ENCODE measurements at places on chromosomes 4 and X. TPM values are rescaled to one million over a fixed set of nuclear protein-coding genes. Genes with fewer than 3 reads are reported as not detected.

NDNF gene
- 2.5 TPM for polyA plus RNA-seq

DNA sequence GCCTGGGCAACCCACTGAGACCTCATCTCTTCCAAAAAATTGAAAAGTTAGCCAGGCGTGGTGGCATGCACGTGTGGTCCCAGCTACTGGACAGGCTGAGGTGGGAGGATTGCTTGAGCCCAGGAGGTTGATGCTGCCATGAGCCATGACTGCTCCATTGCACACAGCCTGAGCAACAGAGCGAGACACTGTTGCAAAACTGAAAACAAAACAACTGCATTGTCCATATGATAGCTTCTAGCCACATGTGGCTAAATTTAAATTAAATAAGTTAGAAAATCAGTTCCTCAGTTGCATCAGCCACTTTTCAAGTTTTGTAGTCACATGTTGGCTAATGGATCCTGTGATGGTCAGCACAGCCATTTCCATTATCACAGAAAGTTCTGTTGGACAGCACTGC, 67.9 kb downstream of the GAB1 start:
- no peak for DNase-seq

TRAPPC11 gene
- polyA plus RNA-seq = 12.6 TPM

GRCh38 chr4:140790171-140790570, 34.0 kb upstream of the TBC1D9 start:
- DNase-seq = no peak

VCX gene
- polyA plus RNA-seq = not detected

CXCL6 gene
- 0.20 TPM for polyA plus RNA-seq

GRCh38 chr4:155690044-155690837, 23.6 kb downstream of the GUCY1A1 start:
- no peak for DNase-seq

DNA sequence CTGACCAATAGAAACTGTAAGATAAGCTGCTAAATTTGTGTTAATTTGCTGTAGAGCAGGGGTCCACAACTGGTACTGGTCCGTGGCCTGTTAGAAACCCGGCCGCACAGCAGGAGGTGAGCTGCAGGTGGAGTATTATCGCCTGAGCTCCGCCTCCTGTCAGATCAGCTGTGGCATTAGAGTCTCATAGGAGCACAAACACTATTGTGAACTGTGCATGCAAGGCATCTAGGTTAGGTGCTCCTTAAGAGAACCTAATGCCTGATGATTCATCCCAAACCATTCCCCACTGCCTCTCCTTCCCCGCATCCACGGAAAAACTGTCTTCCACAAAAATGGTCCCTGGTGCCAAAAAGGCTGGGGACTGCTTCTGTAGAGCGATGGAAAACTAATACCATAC, 19.7 kb downstream of the FBXW7 start:
- no peak for DNase-seq

DNA sequence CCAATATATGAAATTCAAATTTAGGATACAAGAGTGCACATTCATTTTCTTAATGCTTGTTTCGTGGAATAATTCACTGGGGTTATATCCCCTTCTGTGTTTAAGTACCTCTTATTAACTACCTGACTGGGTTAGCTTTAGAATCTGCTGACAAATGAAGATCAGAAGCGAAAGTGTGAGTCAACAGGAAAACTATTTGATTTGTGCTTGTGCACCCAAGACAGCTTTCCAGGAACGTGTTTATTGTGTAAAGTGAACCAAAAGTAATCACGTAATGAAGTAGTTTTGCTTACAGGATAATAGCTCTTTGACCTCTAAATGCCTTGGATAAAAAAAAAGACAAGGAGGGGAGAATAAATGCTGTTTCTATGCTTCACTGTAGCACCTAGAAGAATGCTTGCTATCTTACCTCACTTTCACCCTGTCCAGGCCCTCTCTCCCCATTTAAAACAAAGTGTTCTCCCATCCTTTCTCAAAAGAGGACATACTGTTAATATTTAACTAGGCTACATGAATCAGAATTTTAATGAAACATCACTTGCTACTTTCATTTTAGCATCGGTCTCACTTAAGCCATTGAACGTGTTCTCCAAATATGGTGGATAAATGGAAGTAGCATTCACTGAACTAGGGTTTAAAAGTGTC, 141.9 kb downstream of the THOC2 start:
- no peak for DNase-seq

- DNase-seq = no peak
These were observed 9.0 kb downstream of the COX7B2 start for GRCh38 chr4:46900082-46900481.

DNA sequence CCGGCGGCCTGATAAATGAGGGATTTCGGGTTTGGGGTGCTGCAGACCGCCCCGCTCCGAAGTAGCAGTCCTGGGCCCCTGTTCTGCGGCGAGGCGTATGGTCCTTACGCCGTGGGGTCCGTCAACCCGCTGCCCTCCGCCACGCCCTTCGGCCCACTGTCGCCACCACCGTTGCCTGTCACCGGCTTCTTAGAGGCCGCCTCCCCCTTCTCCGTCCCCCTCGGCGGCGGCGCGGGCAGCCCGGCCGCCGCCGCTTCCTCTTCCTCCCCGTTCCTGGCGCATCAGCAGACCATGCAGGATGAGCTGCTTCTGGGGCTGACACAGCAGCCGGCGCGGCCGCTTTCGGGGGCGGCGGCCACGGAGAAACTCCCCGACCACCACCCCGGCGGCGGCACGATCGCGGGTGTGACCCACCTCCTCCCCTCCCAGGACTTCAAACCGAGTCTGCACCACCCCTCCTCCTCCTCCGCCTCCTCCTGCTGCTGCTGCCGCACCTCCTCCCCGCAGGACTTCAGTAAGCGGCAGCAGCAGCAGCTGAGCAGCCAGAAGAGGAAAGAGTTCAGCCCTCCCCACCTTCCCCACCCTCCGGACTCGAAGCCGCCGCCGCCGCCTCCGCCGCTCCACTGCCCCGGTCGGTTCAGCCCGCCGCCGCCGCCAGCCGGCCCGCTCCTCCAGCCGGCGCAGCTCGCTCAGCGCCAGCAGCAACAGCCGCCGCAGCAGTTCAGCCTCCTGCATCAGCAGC, 549 bp downstream of the CPEB2 start:
- peak; percentile 80 for DNase-seq

- no peak for DNase-seq
These were observed 334.9 kb downstream of the IL1RAPL1 start for GRCh38 chrX:28922106-28922505.

ZFYVE28 gene
- 3.5 TPM for polyA plus RNA-seq

GLOD5 gene
- not detected for polyA plus RNA-seq

DNA sequence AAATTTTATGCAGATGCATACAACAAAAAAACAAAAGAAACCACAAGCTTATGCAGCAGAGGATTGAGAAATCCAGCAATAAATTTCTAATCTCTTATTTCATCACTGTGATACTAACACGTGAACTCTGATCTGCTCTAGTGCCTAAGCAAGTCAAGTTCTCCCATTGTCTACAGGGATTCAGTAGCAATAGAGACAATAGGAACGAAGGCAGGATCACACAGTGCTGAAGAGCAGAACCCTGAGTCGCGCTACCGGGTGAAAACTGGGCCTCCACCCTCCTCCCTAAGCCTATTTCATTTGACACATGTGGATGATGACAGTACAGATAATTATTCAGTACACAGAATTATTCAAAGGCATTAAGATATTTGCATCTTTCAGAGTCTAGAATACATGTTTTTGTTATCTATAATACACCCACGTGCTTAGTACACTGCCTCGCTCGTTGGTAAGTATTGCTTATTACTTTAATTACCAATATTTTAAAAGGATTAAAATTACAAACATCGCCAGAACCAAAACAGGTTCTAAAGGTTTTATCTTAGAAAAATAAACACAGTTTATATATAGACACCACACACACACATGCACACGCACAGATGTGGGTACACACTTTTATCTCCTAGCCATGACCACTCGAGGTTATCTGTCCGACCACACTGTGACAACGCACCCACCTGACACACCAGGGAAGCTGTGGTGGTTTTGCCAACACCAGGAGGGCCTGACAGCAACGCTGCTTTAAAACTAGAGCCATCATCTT, 60.1 kb downstream of the RFC1 start:
- peak; percentile 60 for DNase-seq

DNA sequence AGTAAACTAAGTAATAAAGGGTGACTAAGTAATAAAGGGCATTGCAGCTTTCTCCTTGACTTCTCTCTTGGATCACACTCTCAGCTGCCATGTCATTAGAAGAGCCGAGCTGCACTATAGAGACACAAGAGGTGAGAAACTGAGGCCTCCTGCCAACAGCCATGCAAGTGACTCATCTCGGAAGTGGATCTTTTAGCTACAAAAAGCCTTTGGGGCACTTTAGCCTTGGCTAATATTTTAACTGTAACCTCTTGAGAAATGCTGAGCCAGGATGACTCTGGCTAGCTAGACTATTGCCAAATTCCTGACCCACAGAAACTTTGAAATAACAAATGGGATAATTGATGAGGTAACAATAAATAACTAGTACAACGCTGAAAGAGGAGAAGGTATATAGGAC, 1.5 kb upstream of the NEIL3 start:
- peak; percentile 38 for DNase-seq

RPS6KA6 gene
- 1.4 TPM for polyA plus RNA-seq

ZRSR2 gene
- 13.6 TPM for polyA plus RNA-seq

Measured in right cardiac atrium (tissue), 5 donors.